ENCODE measurements at places on chromosomes 16 and 17.

GRCh38 chr17:18968345-18968744 lies 16.4 kb downstream of the SLC5A10 start:
- no peak for DNase-seq

GRCh38 chr17:36705874-36706731 lies 104.7 kb downstream of the MRM1 start:
- DNase-seq: peak; percentile 30

GRCh38 chr17:76000016-76000754 lies 470 bp upstream of the CDK3 start:
- peak; percentile 46 for DNase-seq

DNA sequence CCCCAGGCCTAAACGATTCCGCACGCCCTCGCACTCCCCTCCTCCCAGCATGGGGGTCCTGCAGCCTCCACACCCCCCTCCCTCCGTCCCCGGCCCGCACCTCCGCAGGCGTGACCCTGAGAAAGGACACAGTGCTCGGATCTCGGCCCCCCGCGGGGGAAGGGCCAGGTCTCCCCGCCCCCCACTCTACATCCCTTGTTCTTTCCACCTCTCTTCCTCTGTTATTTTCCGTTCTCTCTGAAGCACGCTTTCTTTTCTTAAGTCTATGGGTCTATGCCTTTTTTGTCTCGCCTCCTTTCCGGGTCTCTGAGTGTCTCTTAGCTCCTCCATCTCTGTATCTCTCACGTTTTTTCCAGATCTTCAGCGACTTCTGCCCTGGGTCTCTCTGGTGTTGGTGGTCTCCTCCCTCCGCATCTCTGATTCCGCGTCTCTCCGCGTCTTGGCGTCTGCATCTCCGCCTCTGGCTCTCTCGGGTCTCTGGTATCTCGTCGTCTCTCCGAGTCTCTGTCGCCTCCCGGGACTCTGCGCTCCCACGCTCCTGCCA lies 2.1 kb upstream of the HES7 start:
- DNase-seq: no peak

- DNase-seq: peak; percentile 60
Observed at GRCh38 chr17:57114085-57114673, 29.1 kb downstream of the AKAP1 start.

GRCh38 chr16:62568926-62569325 lies 532.7 kb upstream of the CDH8 start:
- DNase-seq: no peak

DNA sequence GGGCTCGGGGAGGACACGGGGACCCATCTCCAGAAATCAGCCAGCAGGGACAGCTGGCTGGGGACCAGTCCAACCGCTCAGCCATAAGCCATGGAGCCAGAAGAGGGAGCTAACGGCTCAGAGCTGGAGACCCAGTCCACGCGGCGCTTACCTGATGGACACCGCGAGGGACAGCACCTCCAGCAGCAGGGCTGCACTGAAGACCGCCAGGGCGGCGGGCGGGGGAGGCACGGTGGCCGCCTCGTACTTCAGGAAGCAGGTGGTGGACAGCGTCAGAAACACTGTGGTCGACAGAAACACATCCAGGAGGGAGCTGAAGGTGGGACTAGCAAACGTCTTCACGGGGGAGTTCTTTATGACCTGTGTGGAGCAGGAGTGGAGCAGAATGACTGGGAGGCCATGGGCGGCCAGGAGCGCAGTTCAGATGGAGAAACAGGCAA lies 102.6 kb upstream of the CREBBP start:
- DNase-seq: no peak

GRCh38 chr16:71863995-71864394 lies 18.2 kb downstream of the ATXN1L start:
- DNase-seq: no peak

- DNase-seq: no peak
Observed at GRCh38 chr16:11506741-11507305, 79.9 kb downstream of the LITAF start.

- no peak for DNase-seq
Observed at GRCh38 chr17:77909236-77909635, 49.3 kb upstream of the TNRC6C start.

- DNase-seq: no peak
Observed at GRCh38 chr17:51161541-51161940, 4.7 kb upstream of the NME2 start.

- DNase-seq: no peak
Observed at GRCh38 chr16:48113471-48113870, 42.3 kb downstream of the ABCC12 start.

Measured in stimulated activated CD4-positive, alpha-beta T cell treated with anti-CD3 and anti-CD28 coated beads, Interleukin-1b, Interleukin-23, amount 100 ng/mL, for 4 hours (primary cell).